ENCODE measurements at places on chromosomes 3 and 15.
A peak's percentile ranks its signal among the peaks of the same experiment; 100 is the strongest.

DNA sequence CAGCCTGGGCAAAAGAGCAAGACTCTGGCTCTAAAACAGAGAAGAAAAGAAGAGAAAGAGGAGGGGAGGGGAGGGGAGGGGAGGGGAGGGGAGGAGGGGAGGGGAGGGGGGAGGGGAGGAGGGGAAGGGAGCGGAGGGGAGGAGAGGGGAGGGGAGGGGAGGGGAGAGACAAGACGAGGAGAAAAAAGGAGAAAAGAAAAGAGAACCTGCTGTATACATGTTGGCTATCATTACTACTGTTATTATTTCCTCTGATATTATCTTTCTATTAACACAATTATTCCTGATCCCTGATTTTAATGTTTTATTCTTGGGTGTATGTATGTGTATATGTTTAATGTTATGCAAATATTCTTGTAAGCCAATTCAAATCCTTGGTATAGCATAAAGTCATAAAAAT is 46.9 kb downstream of the PLD1 start:
- no peak for DNase-seq

GRCh38 chr15:38227941-38228340 is 24.7 kb upstream of the SPRED1 start:
- no peak for DNase-seq

DNA sequence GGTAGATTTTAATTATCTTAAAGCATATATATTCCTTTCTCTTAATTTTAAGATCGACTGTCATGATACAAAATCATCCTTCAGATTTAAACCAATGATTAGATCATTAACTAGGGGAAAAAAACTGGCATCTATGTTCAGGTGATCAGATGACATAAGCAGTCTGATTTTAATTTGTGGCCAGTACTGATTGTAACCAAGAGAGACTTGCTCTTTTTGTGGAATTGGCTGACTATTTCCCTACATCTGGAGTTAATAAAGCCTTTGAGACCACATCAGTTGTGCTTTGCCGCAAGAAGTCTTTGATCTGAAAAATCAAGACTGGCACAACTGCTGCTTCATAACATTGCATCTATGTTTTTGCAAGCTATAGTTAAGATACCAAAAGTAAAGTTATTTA is 148.4 kb upstream of the CGNL1 start:
- no peak for DNase-seq

DNA sequence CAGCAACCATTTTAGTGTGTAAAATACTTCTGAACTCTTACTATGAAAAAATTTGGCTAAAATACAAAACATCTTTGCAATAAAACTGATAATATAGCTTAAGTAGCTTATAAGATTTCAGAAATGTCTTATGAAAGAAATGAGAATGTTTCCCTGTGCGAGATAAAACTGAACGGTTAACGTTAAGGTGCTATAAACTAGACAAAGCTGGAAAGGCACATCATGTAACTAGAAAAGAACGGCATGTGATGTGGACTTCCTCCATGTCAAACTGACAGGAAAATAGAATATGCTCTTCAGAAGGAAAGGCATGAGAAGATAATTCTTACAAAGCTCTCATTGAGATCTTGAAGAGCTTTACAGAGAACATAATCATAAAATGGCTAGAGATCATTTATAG is 36.5 kb downstream of the NCK1 start:
- DNase-seq = no peak

DNA sequence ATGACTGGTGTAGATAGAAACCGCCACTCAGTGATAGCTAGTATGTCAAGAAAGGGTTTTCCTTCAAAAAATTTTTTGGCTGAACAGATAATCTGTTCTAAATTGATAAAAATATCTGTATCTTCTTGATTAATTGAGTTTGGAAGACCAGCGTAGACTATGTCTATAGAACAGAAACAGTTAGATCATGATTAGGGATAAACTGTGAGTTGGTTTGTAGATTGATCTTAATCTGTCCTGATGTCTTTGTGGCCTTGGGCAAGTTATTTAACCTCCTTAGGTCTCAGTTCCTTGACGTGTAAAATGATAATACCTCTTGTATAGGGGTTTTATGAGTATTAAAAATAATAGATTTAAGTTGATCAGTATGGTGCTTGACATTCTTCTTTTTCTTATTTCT is 4.7 kb downstream of the NFKBIZ start:
- no peak for DNase-seq

GRCh38 chr3:23161308-23161707 is 41.8 kb upstream of the UBE2E2 start:
- no peak for DNase-seq

DNA sequence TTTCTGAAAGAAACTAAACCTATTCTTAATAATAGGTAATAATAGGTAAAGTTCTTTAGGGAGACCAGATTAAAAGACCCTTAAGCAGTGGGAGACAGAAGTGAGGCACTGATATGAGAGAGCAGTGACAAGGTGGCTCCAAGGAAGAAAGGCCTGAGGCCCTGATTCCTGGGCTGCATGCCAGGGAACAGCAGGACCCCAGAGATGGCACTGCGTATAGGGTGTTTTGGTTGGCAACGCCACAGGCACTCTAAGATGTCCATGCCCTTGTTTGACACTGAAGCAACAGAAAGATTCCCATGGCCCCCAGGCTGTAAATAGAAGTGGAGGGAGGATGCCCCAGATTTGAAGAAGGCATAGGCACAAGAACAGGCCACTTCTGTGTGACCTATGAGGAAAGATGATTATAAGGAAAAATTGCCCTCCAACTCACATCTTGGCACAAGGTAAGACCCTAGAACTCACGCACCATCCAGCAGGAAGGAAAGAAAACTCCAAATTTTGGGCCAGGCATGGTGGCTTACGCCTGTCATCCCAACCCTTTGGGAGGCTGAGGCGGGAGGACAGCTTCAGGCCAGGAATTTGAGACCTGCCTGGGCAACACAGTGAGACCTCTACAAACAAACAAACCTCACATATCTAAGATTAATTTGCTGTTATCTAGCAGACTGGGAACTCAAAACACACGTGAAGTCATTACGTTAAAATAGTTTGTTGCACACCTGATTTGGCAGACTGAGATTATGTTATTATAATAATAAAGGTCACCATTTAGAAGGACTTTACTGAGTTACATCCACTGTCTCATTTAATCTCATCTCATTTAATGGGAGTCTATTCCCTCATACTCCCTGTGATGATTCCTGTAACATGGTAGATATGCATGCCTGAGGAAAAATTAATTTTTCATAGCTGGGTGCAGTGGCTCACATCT is 10.5 kb upstream of the BLM start:
- DNase-seq = no peak

DNA sequence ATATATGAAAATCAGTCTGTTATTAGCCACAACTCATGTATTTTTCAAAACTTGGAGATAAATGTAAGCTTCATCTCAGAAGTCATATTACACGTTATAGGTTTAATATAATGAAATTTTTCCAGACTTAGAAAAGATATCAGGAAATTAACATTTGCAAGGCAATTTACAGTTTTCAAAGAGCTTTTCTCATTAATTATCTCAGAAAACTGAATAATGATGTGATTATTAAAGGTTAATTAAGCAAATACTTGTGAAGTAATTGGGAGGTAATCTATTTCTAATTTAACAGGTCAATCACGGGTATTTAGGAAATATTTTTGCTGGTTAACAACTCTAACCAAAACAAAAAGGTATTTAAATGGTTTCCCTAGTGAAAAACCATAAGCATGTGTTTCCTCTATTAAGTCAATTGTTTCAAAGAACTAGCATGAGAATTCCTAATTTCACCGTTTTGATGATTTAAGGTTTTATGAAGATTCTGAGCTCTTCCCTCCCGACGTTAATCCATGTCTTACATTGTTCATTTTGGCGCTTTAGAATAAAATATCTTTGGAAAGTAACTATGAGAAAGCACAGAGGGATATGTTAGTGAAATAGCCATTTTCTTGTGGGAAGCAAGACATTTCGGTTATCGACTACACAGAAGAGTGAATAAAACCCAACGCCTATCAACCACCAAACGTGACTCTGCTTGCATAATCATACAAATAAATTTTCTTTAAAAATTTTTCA is 1.5 kb upstream of the NEO1 start:
- DNase-seq = no peak

- no peak for DNase-seq
These were observed 222.7 kb downstream of the XXYLT1 start for GRCh38 chr3:195048059-195048905.

DNA sequence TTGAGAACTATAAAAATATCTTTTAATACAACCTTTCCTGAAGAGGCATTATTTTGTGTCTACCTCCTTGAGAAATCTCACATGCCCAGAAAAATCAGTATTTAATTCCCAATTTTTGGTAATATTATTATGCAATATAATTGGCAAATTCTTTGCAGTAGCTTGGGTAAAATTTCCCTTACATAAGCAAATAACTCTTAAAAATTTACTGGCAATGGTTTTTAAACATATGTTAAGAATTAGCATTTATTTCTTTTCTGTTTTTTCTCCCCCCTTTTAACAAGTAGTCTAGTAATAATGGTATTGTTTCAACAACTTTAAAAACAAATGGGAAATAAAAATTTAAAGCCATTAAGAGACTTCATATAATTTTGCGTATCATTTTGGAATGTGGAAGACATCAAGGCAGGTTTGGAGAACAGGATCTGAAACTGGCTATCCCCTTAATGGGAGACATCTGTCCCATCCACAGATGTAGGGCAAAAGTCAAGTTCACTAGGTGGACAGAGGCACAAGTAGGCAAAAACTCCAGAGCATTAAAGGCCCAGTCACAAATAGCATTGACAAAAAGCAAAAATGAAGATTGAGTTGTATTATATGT is 89.6 kb upstream of the AADACL2 start:
- DNase-seq = no peak

GRCh38 chr3:66048051-66048395 is 9.3 kb upstream of the MAGI1 start:
- no peak for DNase-seq

DNA sequence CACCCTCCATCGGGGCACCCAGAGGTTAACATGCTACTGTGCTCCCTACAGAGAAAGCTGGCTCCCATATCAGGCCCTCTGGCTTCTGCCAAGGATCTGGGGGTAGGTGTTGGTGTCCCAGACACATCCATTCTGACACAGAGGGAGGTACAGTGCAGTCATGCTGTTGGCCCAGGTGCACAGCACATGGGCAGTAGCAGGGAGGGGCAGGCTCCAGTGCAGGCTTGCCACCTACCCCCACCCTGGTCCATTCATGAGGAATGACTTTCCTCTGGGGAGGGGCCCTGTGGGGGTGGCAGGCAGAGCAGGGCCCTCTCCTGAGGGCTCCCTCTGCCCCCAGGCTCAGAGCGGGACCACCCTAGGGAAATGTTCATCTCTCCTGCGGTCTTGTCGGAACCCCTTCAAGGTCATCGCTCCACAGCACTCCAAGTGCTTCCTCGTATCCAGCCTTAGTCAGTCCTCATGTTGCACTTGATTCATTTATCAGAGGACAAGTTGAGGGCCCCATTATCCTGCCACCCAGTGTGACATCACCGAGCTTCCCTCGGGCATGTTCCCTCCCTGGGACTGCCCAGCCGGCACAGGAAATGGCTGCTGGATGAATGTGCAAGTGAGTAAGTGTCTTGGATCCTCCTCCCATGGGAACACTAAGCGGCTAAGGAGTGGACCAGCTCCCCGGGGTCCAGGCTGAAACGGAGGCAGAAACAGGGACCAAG is 10.0 kb downstream of the DUSP7 start:
- DNase-seq = no peak

- no peak for DNase-seq
These were observed 619 bp downstream of the EIF2AK4 start for GRCh38 chr15:39934397-39935071.

GRCh38 chr3:114624571-114625181 is 330.8 kb downstream of the TIGIT start:
- peak; percentile 89 for DNase-seq

- no peak for DNase-seq
These were observed 291.7 kb downstream of the SUCLG2 start for GRCh38 chr3:67362686-67363085.

GRCh38 chr15:65916664-65917406 is 47.5 kb downstream of the RAB11A start:
- DNase-seq = no peak

DNA sequence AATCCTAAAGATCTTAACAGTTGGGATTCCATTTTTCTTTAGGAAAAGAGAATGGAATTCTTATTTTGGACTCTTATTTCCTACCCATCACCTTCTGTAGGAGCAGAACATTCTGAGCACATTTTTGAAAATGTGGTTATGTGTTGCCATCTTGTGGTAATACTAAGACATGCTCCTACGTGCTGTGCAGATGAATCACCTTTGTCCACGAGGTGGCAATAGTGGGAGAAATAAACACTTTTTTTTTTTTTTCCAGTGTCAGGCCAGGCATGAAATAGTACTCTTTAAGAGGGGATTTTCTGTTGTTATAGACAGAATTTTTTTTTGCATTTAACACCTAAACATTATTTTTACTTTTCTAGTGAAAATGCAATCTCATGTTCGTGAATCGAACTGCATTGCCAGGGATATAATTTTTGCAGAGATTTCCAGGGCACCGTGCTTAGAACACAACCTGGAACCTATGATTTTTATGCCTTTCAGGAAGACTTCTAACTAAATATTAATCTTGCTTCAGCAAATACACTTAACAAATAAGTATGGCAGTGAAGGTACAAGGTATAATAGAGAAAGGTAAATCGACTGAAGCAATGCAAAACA is 196.6 kb downstream of the GAP43 start:
- DNase-seq = no peak

DNA sequence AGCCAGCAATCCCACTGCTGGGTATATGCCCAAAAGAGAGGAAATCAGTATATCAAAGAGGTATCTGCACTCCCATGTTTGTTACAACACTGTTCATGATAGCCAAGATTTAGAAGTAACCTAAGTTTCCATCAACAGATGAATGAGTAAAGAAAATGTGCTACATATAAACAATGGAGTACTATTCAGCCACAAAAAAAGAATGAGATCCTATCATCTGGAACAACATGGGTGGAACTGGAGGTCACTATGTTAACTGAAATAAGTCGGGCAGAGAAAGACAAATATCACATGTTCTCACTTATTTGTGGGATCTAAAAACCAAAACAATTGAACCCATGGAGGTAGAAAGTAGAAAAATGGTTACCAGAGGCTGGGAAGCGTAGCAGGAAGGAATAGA is 108.2 kb downstream of the TBC1D5 start:
- no peak for DNase-seq

GRCh38 chr3:106367496-106367895 is 498.7 kb upstream of the CBLB start:
- DNase-seq = no peak

GRCh38 chr3:150015901-150016300 is 45.2 kb upstream of the PFN2 start:
- DNase-seq = no peak

- DNase-seq = no peak
These were observed 101.5 kb downstream of the FBXL22 start for GRCh38 chr15:63698692-63699091.

- no peak for DNase-seq
These were observed 12.6 kb upstream of the VIPR1 start for GRCh38 chr3:42489937-42490227.

DNA sequence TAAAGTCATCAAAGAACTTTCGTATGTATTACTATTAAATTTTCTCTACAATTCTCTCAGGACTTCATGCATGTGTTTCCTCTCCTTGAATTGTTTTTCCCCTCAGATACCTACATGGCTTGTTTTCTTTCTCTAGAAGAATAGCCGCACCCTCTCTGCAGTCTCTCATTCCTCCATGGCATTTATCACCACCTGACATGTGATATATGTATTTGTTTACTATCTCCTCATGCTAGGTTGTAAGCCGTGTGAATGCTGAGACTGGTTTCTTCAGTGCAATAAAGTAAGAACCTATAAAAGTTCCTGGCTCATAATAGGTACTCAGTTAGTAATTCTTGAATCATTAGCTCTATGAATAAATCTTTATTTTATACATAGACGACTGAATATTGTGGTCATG is 149.2 kb downstream of the CNTN4 start:
- no peak for DNase-seq

Measured in omental fat pad (tissue), 4 donors.